ENCODE measurements at places on chromosomes 3 and 15.

DNA sequence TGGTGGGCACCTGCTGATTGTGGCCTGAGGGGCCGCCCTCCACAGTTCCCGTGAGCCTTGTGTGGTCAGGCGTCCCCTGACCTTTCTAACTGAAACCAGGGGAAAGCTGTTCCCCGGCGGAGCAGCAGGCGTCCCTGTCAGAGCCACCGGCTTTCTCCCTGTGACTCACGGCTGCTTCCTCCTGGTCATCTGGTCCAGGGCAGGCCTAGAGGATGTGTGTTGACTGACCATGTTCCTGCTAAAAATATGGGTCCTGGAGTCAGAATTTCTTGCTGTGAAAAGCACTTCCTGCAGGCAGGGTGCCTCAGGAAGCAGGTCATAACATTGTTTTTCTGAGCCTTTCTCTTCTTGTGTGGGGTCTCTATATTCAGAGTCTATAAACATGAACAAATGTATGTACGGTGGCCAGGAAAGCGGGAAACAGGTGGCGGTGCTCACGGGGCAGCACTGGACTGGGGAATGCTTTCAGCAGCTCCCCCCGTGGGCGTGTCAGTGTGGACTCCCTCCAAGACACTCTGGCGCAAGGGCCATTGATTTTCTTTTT lies 38.4 kb upstream of the CGNL1 start:
- ATAC-seq: no peak

- no peak for ATAC-seq
Observed at GRCh38 chr15:77826006-77826695, 193.4 kb upstream of the LINGO1 start.

GRCh38 chr15:91526424-91526823 lies 327.1 kb upstream of the SLCO3A1 start:
- no peak for ATAC-seq

GRCh38 chr3:30924763-30925162 lies 30.3 kb upstream of the GADL1 start:
- ATAC-seq: no peak

DNA sequence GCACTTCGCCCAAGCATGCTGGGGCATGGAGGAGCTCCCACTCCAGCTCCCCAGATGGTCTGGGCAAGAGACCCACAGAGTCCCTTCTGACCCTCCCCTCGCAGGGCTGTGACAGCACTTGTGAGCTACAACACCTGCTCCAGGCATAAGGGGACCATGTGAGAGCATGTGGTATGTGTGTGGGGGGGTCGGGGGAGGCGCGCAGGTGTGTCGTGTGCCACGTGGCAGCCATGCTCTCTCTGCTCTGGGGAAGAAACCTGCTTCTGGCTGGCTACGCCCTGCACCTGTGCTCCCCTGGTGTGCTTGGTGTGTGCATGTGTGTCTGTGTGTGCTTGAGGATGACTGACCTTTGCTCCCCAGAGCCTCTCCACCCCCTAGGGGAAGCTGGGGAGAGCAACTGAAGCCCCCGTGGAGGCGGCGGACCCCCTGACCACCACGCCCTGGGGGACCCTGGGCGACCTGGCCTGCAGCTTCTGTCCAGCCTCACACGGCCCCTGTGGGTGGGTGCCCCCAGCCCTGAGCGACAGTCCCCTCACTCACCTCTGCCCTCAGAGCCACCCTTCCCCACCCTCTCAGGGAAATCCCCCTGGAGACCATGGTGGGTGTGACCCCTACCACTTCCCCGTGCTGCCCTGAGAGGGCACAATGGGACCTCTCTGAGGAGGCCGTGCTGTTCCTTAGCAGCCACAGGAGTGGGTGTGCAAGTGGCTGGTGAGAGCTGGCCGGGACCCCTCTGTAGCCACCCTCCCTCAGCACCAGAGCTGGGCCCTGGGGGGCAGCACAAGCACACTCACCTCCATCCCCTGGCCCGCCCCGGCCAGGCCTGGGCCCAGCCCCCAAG lies 16.6 kb upstream of the SEC13 start:
- no peak for ATAC-seq

- no peak for ATAC-seq
Observed at GRCh38 chr15:79032656-79033055, 57.9 kb downstream of the RASGRF1 start.

- ATAC-seq: no peak
Observed at GRCh38 chr3:57682284-57682683, 10.6 kb downstream of the DENND6A start.

GRCh38 chr3:116399701-116400226 lies 45.5 kb downstream of the LSAMP start:
- ATAC-seq: no peak

DNA sequence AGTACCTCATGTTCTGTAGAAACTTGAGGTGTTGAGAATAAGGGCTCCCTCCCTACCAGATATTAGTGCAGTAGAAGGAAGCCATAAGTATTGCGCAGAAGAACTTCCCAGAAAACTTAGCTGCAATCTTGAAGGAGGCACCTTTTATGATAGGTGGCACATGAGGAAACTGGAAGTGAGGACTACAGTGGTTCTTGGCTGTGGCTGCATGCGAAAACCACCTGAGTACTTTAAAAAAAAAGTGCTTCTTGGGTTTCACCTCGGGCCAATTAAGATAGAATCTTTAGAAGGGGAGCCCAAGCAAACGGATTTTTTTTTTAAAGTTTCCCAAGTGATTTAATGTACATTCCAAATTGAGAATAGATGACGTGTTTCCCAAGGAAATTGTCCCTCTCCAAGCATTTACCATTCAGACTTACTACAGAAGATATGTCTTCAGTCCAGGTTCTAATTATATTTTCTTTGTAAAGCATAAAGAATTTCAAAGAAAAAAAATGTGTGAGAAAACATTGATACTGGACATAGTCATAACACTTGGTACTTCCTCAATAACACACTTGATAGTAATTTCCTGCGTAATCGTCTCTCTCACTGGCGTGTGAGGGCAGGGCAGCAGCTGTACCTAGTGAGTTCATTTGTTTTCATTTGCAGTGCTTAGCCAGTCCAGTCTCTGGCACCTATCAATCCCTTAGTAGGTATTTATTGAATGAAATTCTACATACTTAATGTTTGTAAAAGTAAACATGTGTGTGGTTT lies 12.3 kb upstream of the NR1I2 start:
- no peak for ATAC-seq

DNA sequence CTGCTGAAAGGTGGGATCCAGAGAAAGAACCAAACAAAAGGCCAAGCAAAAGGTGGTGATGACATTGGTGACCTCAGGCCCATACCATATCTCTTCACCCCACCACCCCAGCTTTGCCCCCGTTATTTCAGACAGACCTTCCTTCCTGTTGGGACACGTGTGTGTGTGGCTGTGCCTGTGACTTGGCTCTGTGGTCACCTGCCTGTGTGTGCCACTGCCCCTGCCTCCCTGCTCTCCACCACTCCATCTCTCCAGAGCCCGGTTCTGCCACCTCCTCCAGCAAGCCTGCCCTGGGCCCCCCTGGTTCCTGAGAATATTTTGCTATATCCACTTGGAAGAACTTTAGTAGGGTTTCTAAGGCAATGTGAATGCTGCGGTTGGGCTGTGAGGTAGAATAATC lies 28.6 kb upstream of the TLE3 start:
- no peak for ATAC-seq

DNA sequence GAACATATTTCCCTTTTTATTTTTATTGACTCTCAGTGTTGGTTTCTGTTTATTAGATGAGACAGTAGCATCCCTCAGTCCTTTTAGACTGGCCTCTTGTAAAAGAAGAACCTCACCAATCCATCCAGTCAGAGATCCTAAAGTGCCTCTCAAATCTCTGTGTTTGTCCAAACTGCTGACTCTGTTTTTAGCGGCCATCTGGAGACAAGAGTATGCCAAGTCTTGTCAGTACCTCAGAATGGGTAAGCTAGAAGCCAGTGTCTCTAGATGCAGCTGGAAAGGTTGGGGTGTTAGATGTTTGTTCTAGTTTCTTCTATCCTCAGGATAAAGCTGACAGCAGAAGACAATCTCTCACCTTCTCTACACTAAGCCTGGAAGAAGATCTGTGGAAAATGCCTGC lies 537.7 kb upstream of the ZNF385D start:
- ATAC-seq: no peak

DNA sequence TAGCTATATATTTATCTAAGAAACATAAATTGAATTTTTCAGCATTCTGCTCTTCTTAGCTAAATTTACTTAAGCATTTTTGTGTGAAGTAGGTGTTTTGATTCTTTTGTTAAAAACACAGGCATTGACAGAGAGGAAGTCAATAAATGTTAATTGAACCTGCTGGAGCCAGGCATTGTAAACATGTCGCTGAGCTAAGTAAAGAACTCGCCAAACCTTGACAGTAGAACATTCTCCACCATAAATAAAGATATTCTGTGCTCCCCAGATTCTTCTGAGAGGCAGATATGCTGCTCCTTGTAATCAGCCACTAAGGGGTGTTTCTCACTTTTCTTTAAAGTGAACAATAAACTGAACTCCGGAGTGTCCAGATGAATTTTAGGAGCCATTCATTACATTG lies 38.4 kb downstream of the SYNM start:
- no peak for ATAC-seq

DNA sequence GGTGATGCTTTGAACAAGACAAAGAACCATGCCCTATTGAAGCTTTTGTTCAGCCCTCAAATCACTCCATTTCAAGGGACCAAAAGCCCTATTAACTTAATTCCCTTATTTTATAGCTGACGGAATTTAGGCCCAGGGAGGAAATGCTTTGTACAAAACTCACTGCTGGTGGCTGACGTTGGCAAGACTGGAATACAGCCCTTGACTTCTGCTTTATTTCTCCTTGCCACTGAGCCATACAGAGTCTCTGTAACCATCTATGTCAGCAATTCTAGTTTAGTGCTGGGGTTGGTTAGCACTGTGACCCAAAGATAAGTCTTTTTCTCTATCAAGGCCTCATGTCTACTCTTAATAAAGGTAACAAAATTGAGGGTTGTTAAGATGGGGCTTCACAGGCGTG lies 316.1 kb upstream of the TPRG1 start:
- no peak for ATAC-seq

DNA sequence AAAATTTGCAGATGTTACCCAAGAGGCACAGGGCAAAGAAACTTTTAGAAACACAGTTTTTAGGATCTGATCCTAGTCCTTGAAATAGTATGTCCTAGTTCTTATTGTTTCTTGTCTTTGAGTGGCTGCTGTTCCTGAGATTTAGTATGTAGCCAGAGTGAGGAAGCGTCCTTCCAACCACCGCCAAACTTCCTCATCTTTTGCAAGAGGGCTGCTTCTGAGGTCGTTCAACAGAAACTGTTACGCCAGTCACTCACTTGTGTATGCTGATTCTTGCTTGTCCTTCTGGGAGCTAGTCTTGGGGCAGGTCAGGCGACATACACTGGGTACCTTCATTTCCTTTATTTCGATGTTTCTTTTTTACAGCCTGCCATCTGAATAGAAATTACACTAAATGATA lies 577.3 kb upstream of the ZNF717 start:
- ATAC-seq: no peak

GRCh38 chr15:68676011-68676605 lies 97.3 kb downstream of the CORO2B start:
- no peak for ATAC-seq

DNA sequence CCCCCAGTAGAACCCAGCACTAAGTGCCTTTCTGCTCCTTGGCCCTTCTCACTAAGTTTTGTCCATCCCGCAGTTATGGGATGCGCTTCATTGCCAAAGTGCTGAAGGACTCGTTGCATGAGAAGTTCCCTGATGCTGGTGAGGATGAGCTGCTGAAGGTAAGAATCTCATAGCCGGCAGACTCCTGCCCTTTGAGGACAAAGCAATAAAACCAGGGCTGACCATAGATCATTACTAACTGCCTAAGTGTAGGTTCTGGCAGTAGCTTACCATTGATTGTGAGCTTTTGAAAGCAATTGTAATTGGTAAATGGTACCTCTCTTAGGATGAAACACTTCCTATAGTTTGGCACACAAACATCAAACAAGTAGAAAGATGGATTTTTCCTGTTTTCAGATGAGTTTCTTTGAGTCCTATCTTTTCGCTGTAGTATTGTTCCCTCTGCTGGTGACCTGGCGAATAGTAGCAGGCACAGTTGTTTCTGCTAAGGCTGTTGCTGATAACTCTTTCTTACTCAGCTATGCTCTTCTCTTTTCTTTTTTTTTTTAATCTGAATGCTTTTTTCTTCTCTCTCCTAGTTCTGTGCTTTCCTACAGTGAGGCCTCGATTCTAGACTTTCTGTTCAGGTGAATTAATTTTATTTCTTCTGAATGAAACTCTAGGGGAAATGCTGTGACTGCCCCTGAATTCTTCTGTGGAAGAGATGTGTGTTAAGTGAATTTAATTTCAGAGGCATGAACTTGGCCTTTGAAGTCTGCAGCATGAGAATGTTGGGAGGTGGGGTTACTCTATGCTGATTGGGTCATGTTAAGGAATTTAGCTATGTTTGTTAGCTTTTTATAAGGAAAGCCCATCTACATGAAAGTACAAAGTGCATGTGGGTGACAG lies 47.4 kb upstream of the CRTC3 start:
- ATAC-seq: no peak

DNA sequence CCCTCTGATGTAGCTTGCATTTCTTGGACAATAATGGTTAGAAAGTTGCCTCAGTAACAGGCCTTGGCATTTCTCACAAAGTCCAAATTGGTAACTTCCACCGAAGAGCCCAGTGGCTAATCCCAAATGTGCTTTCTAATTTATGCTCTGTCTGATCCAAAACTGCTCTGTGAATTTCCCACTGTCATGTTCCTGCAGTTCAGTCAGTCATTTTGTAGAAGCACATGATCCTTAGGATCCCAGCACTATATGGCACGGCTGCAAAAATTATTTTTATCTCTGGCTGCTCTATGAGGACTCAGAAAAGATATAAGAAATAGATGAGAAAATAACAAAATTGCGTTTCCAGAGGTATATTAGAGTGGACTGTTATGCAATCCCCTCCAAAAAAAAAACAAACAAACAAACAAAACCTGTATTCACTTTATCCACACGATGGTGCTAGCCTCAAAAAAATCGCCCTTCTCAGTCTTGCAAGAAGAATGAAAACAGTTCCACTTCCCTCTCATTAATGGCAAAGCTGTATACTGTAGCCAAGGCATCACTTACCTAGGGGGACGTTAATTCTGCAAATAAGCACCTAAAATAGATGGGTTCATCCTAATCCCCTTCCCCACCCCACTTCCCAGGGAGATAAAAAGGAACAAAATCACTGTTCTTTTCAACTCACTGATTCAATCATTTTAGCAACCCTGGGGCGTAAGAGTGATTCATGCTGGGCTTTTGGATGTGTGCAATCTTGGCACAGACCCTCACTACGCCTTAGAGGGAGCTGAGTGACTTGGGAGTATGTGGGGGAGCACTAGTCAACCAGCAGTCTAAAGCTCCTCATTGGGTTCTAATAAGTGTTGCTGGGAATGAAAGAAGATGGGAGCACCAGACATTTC lies 61.3 kb downstream of the TMCO5A start:
- no peak for ATAC-seq

GRCh38 chr3:133938770-133939462 lies 43.2 kb upstream of the RAB6B start:
- no peak for ATAC-seq

- ATAC-seq: no peak
Observed at GRCh38 chr3:101279765-101280385, 40.5 kb downstream of the IMPG2 start.

Measured in activated CD4-positive, CD25-positive, alpha-beta regulatory T cell treated with anti-CD3 and anti-CD28 coated beads, Interleukin-2, amount 50 U/mL, for 24 hours (primary cell).